ENCODE measurements at places on chromosomes 12 and 14. TPM values are rescaled to one million over a fixed set of nuclear protein-coding genes. Genes with fewer than 3 reads are reported as not detected.

GRCh38 chr14:104224131-104224505 lies 85.7 kb downstream of the KIF26A start:
- no peak for DNase-seq

DNA sequence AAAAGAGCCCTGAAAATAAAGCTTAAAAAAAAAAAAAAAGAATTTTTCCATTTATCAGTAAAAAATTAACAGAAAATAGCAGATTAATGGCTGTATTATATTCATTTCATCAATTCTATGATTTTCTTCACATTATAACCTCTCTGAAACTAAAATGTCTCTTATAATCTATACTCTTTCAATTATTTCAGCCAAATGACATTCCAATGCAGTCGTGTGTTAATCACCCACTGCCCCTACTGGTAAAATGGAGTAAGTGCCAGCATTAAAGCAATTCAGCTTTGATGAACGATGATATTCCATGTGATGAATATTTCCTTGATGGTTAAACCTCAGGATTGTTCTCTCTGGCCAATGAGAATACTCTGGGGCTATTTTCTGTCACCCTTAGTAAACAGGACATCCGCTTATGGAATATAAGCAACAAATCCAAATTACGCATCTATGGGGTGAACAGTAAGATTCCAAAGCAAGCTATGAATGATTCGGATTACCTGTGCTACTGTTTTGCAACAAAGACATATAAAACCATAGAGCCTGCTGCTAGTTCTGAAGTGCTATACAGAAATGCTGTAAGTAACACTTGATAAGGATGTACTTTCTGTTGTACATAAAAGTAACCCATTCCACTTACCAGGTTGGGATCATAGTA lies 20.3 kb upstream of the SYCP3 start:
- DNase-seq, result no peak

DNA sequence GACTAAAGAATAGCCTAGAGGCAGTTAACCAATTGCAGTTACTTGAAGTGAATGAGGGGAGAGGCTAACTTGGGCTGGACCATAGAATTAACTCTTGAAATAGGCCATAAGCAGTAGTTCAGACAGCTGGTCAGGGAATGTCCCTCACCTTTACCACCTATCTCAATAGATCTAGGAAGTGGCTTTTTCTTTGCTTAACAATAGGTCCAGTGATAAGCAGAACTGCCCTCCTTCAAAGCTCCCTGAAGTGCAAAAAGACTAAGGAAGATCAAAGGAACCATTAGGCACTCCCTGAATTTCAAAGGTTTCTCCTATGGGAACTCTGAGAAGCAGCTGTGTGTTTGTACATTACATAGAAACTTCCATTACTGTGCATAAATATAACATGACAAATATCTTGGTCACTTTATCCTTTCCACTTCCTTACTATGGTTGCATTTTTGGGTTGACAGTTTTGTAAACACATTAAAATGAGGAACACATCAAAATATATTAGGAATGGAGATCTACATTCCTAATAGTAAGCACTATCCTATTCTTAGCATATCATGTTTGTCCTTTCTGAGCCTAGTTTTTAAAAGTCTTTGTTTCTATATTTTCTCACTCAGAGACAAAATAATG lies 7.2 kb upstream of the NAA30 start:
- DNase-seq, result no peak

DNA sequence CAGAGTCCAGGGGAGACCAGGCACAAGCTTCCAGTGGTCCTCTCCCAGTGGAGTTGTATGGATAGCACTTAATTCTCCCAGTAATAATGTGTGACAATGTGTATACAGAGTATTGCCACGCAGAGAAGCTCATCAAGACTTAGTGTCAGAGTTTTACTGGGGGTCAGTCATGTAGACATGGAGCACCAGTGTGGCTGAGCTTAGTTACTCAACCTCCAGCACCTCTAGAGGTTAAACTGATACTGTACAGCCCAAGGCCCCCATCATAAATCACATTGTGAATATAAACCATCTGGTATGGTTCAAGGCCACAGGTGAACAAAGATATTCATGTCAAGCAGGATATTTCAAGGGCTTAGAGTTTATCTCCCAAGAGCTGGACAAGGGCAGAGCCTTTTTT lies 378.1 kb upstream of the TMPO start:
- no peak for DNase-seq

- no peak for DNase-seq
Measured at GRCh38 chr12:40583743-40584142, 108.5 kb upstream of the CNTN1 start.

- DNase-seq, result no peak
Measured at GRCh38 chr12:22627371-22627770, 2.4 kb downstream of the ETNK1 start.

The SERPINA4 gene
- not detected for total RNA-seq

The FANCM gene
- 34.6 TPM for total RNA-seq

The TSHR gene
- not detected for total RNA-seq

DNA sequence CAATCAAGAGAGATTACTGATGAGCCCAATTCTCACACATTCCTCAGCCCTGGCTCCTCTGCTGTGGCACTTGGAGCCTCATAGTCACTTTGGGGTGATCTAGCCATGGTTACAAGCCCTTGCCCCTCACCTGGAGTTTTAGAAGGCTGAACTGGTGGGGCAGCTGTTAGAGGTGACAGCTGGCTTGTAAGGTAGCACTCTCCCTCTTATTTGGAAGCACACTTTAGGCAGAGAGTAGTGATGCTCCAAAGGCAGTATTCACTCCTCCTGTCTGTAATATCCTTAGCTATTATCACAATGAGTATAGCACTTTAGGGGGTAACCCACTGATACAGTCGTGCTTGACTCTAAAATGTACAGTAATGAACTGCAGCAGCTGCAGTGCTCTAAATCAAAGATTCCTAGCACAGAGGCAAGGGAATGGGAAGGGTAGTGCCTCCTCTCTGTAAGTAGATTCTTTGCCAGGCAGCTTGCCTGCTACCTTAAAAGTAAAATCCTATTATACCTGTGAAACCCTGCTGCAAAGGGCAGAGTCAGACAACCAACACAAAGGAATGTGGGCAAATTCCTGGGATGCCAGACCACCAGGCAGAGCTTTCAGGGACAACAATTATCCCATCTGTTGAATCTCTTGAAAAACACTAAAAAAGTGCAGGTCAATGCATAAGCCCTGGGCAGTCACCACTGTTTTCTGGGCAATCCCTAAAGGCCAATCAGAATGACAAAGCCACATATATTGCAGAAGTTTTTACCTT lies 336.3 kb downstream of the NOVA1 start:
- DNase-seq, result no peak

DNA sequence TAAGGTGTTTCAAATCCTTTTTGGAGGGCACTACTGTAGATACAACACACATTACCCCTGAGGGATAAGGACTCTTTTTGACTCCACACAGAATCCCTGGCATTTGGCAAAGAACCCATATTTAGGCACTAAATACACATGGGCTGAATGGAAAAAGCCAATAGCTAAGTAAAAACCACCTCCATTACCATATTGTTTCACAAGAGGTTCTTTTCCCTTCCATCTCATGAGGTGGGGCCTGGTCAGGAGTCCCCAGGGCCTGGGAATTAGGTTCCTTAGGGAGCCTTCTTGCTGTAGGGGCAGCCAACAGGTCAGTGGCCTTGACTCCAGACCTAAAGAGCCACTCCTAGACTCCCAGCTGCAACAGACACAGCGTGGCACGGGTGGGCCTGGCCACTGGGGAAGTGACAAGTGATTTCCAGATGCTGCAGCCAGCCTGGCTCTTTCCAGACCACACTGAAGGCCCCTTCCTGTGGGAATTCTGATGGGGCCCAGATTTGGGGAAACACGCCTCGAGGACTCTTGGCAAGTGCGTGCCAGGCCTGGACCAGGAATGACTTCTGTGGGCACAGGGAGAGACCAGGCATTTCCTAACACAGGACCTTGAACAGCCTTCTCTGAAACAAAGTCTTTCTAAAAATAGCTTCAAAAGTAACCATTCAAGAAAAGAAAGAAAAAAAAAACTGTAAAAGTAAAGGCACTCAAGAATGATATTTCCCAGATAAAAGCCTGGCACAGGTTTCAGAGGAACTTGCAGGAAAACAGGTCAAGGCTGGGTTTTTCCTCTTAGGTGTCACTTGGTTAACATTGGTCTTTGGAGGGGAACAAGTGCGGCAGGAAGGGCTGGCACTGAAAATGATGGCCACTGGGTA lies 18.1 kb downstream of the SSH1 start:
- peak; percentile 22 for DNase-seq

The CLEC2A gene
- not detected for total RNA-seq
